ENCODE measurements at places on chromosomes 13 and 19.
A peak's percentile ranks its signal among the peaks of the same experiment; 100 is the strongest.

GRCh38 chr13:20487927-20488326 lies 37.7 kb downstream of the CRYL1 start:
- DNase-seq = no peak

GRCh38 chr13:98089246-98089645 lies 53.6 kb upstream of the FARP1 start:
- DNase-seq = no peak

DNA sequence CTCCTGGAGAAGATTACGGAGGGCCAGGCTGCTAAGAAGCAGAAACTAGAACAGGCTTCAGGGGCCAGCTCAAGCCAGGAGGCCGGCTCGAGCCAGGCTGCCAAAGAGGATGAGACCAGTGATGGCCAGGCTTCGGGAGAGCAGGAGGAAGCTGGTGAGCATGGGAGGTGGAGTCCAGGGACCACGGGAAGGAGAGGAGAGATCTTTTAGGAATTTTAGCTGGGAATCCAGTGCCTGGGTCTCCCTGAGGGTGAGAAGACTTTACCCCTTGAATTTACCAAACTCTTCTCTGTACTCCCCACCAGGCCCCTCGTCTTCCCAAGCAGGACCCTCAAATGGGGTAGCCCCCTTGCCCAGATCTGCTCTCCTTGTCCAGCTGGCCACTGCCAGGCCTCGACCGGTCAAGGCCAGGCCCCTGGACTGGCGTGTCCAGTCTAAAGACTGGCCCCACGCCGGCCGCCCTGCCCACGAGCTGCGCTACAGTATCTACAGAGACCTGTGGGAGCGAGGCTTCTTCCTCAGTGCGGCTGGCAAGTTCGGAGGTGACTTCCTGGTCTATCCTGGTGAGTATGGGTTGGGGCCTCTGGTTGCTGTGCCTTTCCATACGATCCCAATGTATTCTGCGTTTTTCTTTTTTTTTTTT lies 824 bp downstream of the TSEN34 start:
- no peak for DNase-seq

DNA sequence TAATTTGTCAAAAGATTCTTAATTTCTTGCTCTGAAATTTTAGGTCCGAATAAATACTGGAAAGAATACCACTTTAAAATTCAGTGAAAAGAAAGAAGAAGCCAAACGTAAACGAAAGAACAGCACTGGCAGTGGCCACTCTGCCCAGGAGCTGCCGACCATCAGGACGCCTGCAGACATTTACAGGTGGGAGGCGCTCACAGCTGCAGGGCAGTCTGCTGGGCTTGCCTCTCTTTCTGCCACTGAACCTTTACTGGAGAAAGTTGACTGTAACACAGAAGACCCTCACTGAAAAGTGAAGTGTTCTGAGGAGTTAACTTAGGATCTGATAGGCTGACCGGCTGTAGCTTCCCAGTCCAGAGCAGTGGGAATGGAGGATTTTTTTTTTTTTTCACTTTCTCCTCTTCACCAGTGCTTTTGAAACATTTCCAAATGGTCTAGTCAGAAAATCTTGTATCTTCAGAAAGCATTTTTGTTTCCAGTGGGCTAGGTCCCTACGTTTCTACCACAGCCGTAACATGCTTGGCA lies 69.1 kb downstream of the URI1 start:
- DNase-seq = no peak

DNA sequence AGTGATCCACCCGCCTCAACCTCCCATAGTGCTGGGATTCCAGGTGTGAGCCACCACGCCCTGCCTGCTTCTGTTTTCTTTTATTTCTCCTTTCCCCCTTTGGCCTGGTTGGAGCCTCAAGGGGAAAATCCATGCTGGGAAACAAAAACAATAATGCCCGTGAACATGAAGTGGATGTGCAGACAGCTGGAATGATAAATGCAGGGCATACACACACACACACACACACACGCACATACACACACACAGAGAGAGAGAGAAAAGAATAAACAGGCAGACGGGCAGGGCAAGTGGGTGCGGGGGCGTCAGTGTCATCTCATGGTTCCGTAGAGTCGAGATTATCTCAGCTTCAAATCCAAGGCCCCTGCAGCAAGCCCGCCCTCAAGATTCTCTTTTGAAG lies 4.4 kb upstream of the PLEKHF1 start:
- DNase-seq = no peak

GRCh38 chr19:33417751-33418150 lies 44.2 kb downstream of the CEBPG start:
- no peak for DNase-seq

DNA sequence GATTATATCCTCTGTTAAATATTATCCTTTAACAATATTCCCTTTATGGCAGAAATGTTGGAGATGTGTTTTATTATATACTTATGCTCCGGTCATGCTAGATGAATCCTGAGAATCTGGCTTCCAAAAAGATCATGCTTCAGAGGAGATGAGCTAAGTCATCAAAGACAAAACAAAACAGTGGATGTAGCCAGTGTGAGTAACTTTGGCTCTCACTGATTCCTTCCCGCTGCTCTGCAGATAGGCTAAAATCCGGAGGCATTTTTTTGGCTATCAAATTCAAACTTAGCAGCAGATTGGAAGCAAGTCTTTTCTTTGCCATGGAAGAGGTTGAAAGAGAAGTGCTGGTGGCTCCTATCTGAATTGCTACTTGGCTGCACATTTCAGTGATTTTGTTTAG lies 295.9 kb downstream of the GPC6 start:
- DNase-seq = no peak

DNA sequence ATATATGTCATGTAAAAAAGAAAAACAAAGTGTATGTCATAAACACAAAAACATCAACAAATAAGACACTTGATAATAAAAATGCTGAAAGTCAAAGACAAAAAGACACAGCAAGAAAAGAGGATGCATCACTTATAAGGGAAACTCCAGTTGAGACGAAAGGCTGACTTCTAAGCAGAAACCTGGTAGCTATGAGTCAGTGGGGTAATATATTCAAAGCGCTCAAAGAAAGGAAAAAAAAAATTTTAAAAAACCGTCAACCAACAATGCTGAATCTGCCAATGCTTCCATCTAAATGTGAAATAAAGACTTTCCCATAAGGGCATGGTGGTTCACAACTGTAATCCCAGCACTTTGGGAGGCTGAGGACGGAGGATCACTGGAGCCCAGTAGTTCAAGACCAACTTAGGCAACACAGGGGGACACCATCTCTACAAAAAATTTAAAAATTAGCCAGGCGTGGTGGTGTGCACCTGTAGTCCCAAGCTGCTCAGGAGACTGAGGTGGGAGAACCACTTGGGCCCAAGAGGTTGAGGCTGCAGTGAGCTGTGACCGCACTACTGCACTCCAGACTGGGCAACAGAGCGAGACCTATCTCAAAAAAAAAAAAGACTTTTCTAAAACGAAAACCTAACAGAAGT lies 24.0 kb downstream of the USP12 start:
- DNase-seq = peak; percentile 67

DNA sequence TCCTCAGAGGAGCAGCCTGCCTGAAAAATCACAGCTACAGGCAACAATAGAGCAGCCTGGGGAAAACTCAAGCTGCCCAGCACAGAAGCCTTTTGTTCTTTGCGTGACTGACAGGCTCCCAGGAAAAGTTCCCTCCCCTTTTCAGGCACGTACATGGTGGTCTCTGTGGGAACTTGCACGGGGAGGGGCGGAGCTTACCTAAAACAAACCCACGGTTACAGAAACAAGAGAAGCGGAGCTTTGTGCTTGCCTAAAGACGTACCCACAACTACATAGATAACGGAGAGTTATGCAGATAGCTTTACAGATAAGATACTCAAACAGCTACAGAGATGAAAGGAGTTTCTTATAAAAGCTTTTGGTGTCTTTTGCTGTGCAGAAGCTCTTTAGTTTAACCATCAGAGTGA lies 11.4 kb downstream of the ETFB start:
- DNase-seq = peak; percentile 56

DNA sequence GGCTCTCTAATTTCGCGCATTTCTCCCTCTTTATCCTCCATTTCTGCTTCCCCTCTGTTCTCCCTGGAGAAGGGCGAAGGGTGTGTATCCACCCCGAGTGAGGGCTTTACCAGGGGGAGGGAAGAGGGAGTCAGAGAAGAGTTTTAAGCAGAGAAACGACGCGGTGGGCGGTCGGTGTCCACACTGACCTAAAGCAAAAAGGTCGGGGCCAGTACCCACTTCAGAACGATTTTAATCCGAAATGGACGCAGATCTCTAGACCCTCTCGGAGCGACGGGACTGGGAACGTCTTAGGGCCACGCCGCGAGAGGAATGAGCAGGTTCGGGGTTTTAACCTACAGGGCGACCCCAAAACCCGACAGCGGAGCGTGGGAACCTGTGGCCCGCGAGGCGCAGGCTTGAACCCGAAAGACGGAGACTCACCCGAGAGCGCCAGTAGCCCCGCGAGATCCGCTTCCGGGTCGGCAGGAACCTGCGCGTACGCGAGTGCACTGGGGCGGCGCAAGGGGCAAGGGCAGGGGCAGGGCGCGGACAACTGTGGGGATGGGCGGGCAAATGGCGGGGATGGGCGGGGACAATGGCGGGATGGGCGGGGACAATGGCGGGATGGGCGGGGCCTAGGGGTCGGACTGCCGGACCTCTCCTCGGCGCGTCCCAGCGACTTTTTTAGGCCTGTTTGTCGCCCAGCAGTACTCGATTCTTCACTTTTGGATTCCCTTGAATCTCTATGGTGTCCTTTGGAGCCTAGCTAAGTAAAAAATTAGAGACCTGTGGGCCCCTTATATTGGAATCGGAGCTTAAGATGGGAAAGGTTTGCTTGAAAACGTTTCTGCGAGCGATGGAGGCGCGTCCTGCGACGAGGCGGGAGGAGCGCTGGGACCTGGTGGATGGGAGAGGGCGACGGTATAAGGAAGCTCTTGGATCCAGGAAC lies at the start of gene ZNF677:
Gene ZNF677 (minus strand): TSS at position 463 of the 931 bp plus-strand sequence. CDS start 3,323 bp downstream, outside the sequence.
- DNase-seq = peak; percentile 65

DNA sequence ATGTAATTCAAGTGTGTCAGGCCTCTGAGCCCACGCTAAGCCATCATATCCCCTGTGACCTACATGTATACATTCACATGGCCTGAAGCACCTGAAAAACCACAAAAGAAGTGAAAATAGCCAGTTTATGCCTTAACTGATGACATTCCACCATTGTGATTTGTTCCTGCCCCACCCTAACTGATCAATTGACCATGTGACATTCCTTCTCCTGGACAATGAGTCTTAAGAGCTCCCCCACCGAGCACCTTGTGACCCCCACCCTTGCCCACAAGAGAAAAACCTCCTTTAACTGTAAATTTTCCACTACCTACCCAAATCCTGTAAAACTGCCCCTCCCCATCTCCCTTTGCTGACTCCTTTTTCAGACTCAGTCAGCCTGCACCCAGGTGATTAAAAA lies 52.1 kb upstream of the ARHGEF7 start:
- DNase-seq = no peak

- DNase-seq = peak; percentile 16
These were observed 75.0 kb downstream of the DHRS12 start for GRCh38 chr13:51728972-51729371.

DNA sequence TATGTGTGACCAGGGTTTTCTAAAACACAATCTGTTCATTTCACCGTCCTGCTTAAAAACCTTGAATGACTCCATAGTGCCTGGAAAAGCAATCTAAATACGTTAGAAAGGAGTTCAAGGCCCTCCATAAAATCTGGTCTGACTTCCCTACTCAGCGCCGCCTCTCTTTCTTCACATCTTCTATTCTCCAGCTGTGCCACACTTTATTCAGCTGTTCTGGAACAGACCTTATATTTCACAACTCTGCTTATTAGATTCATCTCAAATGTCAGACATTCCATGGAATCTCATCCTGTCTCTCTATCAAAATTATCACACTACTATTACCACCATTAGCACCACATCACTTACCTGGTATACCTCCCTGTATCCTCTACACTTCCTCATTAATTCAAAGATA lies 19.8 kb upstream of the SPART start:
- no peak for DNase-seq

DNA sequence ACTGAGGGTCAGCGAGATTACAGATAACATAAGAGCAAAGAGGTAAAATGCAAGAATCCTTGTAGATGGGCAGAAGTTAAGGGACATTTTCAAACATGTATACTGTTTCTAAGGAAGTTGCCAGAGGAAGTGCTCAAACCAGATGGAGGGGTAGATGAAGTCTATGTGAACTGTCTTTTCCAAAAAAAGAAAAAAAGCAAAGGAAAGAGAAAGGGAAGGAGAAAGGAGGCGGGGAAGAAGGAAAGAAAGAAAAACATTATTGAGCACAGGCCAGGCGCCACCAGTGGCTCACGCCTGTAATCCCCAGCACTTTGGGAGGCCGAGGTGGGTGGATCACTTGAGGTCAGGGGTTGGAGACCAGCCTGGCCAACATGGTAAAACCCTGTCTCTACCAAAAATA lies 5.3 kb downstream of the DMAC2 start:
- DNase-seq = no peak

DNA sequence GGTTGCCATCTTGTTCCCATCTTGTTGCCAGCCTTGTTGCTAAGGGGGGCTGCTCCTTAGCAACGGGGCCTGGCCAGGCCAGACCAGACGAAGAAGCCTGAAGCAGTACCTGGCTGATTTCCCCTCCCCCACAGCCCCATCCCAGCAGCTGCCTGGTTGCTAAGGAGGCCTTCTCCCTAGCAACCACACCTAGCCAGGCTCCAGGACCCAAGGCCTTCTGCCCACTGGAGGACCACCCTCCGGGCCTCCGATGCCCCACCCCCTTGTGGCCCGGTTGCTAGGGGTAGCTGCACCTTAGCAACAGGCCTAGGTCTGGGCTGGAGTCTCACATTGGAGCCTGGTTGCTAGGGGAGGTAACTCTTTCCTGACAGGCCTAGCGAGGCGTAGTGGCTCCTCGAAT lies 3.9 kb downstream of the PRRG2 start:
- no peak for DNase-seq

DNA sequence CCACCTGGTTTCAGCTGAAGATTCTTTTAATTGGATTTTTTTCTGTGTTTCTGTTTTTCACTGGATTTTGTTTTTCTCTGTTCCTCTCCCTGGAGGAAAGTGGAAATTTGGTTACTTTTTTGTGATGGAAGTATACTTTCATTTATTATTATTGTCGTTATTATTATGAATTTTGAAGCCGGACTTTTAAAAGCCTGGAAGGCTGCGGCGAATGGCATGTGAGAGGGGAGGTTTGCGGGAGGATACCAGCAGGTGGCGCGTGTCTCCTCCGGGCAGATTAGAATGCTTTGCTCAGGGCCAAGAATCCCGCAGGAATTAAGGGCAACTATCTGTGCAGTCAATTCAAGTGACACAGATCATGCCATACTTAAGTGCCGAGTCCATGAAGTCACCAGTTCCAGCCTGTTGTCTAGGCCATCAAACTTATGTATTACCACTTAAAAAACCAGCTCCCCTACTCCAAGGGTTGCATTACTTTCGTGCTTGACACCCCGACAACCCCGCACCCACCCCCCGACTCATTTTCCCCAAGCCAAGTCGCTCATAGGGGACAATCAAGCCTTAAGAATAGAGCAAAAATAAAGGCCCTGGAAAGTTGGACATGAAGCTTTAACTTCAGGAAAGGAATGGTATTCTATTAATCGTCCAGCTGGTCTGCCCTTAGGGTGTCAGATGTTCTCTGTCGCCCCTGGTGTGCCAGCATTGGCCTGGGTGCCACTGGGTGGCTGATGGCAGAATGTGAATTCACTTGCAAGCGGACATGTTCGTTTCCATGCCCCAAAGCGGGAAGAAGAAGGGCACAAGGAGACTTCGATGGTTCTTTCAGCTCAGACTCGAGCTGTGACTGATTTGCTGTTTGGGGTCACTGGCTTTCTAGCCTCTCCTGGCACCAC lies 1.3 kb upstream of the LRCH1 start:
- DNase-seq = peak; percentile 59

GRCh38 chr13:58594747-58595600 lies 963.4 kb downstream of the PCDH17 start:
- DNase-seq = no peak

- no peak for DNase-seq
These were observed 8.1 kb downstream of the PTGIR start for GRCh38 chr19:46616631-46617322.

GRCh38 chr13:53250272-53250875 lies 221.8 kb downstream of the OLFM4 start:
- peak; percentile 62 for DNase-seq

Measured in activated CD4-positive, alpha-beta T cell treated with anti-CD3 and anti-CD28 coated beads, Interleukin-2, Interleukin-4, amounts not matched to agents 100 ng/mL and 50 ng/mL, durations not matched to agents 16 hours and 8 hours (primary cell).